Activated effector memory CD4-positive, alpha-beta T cell treated with anti-CD3 and anti-CD28 coated beads, Interleukin-2, amount 50 U/mL, for 16 hours (primary cell): ENCODE measurements at places on chromosomes 3 and 15.

GRCh38 chr3:51336261-51336660 lies 48.8 kb upstream of the MANF start:
- no peak for DNase-seq

- no peak for DNase-seq
Measured at GRCh38 chr3:188151438-188151837, 2.5 kb upstream of the LPP start.

- DNase-seq, result no peak
Measured at GRCh38 chr3:194905696-194906095, 220.0 kb downstream of the FAM43A start.

DNA sequence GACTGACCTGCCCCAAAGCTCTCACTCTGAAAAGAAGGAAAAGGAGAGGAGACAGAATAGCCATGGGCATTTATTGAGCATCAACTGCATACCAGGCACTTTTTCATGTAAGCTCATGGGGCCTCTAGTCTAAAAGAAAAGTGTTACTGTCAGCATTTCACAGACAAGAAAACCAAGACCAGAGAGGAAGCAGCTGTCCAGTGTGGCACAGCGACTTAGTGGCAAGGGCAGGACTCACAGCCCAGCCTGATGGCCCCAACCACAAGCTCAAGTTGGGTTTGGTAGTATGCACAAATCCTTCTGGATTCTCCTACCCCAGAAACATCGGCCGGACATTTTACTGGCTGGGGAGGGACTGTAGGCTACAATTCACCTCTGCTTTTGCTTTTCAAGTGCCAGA lies 5.8 kb downstream of the EFCC1 start:
- DNase-seq, result no peak

GRCh38 chr15:64501396-64501715 lies 41.0 kb downstream of the ZNF609 start:
- no peak for DNase-seq

DNA sequence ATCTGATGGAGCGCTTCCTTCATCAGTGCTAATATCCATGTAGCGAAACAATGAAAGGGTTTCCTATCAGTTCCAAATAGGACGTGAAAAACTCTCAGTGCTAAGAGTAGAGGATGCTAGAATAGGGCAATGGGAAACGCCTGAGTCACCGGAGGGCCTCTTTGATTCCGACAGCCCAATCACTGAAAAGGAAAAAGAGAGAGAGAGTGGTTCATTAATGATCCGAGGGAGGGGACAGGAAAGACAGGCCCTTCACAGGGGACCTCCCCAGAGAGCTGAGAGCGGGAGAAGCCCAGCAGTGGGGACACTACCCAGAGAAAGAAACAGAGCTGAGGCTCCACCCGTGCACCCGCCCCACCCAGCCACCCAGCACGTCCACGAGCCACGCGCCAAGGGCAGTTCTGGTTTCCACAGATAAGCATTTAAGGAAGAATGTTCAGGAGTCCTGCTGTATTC lies 76.9 kb downstream of the RPN1 start:
- no peak for DNase-seq

- no peak for DNase-seq
Measured at GRCh38 chr3:12303534-12303933, 14.7 kb downstream of the PPARG start.

DNA sequence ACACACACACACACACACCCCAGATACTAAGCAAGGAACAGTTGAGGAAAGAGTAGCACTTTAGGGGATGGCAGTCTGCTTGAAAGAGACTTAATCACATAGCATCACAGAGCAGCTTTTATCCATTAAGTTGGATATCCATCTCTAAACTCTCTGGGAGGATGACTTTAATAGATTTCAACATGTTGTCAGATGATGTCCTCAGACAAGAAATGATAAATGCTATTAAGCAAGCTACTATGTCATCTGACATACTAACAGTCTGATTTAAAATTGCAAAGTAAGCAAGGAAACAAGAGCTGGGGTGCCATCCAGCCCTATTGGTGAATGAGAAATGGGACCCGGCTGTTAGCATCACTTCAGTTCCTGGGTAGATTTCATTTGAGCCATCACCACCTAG lies 136.9 kb downstream of the PLCL2 start:
- DNase-seq, result no peak

DNA sequence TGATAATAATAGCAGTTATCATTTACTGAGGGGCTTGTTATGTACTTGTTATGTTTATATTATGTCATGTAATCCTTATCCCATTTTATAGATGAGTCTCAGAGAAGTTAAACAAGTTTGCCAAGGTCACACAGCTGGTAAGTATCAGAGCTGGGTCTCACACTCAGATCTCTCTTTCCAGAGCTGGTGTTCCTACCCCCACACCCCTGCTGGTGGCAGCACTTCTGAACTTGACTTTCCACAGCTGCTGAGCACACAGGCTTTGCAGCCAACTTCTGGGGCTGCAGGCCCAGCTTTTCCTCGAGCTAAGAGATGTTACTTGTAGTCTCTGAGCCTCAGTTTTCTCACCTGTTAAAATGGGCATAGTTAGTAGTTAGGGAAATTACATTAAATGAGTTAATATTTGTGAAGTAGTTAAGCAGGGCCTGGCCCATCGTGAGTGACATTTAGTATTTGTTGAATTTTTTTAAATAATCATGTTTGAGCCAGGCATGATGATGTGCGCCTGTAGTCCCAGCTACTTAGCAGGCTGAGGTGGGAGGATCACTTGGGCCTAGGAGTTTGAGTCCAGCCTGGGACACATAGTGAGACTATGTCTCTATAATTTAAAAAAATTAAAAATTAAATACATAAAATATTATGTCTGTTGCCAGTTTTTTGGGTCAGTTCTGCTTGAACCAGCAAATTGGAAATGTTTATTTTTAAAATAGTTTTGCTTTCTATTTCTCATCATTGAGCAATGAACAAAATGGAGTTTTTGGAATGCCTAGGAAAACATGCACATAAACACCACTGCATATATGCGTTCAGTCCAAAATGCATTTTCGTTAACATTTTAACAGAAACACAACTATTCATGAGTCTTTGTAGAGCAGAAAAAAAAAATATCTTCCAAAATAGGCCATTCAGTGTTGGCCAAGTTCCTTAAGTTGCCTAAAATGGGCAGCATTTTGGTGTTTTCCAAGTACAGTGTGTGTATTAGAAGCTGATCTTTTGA lies 87.3 kb downstream of the SMAD6 start:
- no peak for DNase-seq

DNA sequence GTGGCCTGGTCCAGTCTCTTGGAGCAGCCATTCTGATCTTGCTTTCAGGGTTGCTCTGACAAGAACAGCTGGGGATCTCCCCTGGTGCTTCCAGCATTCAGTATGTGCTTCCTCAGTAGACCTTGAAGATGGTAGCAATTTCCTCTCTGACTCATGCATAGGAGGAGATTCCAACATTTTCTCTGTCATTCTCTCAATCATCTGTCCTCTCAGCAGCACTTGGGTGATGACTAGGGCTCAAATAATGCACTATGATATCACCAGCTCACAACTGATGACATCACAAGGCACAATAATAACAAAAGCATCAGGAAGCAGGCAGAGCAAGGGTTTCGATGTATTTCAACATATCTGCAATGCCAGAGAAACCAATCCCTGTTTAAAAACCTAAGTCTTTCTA lies 52.7 kb downstream of the NFKBIZ start:
- no peak for DNase-seq

DNA sequence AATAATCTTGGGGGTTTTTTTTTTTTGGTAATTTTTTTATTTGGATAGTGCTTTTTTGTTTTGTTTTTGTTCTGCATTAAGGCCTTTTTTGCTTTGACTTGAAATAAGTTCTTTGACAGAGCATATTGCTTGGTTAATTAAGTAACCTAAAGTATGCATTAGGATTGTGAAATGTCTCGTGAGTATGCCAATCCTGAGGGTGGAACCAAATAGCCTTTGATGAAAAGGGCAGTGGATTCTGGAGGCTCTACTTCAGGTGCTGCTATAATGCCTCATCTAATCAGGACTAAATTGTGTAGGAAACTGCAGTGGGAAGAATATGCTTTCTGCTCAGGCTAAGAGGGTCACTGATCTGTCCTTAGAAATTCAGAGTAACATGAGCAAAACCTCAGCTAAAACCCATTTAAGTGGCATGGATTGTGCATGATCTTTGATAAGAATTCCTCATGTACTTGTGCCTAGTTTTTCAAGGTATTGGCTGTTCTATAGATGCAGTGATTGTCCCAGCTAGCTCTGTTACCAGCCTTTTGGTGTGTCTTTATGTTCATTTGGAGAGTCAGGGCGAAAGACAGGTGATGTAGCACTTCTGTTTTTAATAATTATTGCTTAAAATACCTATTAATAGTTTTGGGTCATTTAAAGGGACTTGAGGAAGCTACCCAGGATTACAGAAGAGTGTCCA lies 15.4 kb downstream of the CDV3 start:
- DNase-seq, result no peak

- no peak for DNase-seq
Measured at GRCh38 chr3:168876346-168877035, 780.8 kb upstream of the GOLIM4 start.

DNA sequence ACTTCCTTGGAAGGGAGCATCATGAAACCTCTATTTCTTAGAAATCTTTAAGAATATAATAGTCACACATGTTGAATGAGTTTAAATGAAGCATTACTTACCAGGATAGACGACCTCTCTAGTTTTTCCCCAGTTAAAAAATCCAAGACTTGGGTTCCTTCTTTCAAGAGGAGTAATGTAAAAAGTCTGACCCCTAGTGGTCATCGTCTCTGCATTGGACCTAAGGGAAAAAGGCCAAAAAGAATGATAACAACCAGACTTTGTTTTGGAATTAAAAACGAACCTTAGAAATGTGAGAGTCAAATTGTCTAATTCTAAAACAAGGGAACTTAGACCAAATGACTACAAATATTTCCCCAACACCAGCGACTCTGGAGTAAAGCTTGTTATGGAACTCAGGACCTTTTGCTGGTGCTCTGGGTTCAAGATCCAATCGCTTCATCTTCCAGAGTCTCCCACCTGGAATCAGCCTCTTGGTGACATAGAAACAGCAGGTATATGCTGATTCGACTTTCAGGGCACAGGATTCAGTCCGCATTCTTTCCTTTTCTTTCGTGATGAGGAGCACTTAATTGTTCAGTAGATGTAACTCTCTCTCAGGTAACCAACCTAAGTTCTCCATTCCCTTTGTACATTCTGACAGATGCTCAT lies 214.8 kb upstream of the TPRG1 start:
- DNase-seq, result no peak

DNA sequence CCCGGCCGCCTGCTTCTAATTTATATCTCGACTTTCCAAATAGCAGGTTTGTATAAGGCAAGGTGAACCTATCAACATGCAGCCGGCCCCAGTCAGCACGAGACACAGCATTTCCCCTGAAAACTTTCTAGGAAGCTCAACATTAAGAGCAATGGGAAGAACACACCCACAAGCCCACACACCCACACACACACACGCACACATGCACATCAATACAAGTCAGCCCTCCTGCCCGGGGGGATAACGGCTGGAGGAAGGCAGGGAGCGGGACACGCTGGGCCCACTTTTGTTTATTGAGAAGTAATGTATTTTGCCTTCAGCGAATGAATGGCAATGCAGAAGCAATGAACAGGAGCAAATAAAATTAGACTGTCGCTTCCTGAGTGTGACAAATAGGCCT lies 83.5 kb downstream of the PCSK6 start:
- peak; percentile 36 for DNase-seq

DNA sequence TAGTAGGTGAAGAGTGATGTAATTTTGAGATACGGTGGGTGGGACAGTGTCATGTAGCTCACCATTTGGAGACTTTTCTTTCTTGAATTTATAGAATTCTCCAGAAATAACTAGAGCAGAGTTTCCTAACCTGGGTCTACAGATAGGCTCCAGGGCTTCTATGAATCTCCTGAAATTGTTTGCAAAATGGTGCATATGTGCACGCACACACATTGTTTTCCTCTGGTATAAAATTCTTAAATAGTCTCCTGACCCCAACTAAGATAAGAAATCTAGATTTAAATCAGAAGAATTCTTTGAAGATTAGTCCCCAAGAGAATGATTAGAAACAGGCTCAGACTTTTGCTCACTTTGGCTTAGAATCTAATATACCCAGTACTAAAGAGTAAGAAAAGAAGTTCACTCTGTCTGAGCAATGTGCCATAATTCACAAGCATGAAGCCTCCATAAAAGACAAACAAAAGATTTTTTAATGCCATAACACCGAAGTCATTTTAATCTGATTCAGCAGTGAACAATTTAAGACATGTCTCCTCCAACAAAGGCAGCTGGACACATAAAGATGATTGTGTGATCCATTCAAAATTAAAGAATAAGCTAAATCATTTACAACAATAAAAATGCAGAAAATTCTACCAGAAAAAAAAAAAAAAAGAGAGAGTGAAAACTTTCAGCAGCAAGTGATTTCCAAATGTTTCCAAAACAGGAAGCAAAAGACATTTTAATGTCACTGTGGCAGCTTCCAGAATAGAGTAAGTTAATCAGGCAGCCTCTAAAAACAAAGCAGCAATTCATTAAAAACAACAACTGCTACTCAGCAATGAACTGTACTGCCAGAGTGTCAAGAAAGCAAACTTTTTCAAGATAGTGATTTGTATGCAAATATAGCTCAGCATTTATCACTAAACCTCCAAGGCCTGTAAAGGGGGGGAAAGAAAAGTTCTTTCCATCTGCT lies 975.5 kb upstream of the CFAP20DC start:
- DNase-seq, result no peak

- DNase-seq, result no peak
Measured at GRCh38 chr15:72173401-72173800, 24.2 kb downstream of the GRAMD2A start.

GRCh38 chr15:89016549-89017041 lies 71.7 kb upstream of the ABHD2 start:
- DNase-seq, result peak; percentile 10

GRCh38 chr3:130557336-130558035 lies 40.5 kb downstream of the COL6A6 start:
- no peak for DNase-seq

DNA sequence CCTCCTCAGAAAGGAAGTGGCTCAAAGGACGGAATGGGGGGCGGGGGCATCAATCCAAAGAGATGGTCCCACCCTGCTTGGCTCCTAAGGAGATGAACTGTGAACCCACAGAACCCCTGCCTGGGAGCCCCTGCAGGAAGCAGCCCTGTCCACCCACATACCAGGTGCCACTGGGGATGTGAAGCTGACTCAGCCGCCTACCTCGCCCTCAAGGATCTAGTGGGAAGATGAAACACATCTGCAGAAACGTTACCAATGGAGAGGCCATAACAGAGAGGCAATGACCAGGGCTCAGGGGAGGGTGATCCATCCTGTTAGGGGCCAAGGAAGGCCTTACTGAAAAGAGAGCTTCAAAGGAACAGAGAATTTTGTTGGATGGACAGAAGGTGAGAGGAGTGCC lies 35.1 kb downstream of the EAF1 start:
- DNase-seq, result no peak

DNA sequence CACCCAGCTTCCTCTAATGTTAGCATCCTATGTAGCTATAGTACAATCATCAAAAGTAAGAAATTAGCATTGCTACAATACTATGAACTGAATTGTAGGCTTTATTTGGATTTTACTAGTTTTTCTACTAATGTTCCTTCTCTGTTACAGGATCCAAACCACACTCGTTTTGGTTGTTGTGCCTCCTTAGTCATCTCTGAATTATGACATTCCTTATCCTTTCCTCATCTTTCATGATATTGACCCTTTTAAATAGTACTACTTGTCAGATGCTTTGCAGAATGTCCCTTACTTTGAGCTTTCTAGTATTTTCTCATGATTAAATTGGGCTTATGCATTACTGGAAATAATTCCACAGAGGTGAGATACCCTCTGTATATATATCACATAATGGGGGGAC lies 265.4 kb downstream of the VPS13C start:
- DNase-seq, result no peak

GRCh38 chr15:51775967-51776816 lies 24.8 kb downstream of the TMOD2 start:
- peak; percentile 75 for DNase-seq
